ENCODE measurements at places on chromosomes 2 and 18.

- no peak for DNase-seq
Measured at GRCh38 chr2:122055521-122055931, 300.1 kb downstream of the TSN start.

DNA sequence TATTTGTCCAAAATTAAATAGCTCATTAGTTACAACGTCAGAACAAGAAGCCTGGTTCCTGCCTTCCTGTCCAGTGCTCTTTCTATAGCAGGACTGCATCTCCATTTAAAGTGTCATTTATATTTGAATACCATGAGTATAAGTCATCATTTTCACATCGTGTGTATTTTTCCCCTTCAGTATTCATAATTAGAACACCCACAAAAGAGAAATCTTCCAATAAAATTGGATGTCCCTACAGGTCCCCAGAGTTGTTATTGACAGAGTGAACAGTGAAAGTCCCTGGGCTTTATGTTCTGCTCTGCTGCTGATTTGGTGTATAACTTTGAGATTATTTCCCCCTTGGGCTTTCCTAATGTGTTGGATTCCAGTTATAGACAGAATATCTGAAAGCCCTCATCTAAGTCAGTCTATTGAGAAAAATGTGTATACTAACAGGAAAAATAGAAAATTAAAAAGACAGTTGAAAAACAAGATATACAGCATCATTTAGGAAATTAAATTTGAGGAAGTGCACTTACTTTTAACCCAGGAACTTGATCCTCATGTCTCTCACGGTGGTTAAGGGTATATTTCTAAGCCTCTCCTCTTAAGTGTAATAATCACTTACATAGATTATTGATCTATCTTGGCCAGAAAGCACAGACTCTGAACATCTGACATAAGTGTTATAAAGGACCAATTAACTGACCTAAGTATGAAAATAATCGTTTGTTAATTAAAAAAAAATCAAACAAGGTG is 15.2 kb upstream of the REV1 start:
- no peak for DNase-seq

GRCh38 chr2:154433010-154433409 is 265.5 kb upstream of the KCNJ3 start:
- no peak for DNase-seq

- no peak for DNase-seq
Measured at GRCh38 chr2:154814856-154815255, 116.4 kb downstream of the KCNJ3 start.

GRCh38 chr2:95349568-95350322 is 52.6 kb downstream of the KCNIP3 start:
- DNase-seq = no peak

- peak; percentile 45 for DNase-seq
Measured at GRCh38 chr2:27370816-27371620, 602 bp downstream of the SNX17 start.

- no peak for DNase-seq
Measured at GRCh38 chr2:190169221-190170072, 106.9 kb upstream of the MSTN start.

DNA sequence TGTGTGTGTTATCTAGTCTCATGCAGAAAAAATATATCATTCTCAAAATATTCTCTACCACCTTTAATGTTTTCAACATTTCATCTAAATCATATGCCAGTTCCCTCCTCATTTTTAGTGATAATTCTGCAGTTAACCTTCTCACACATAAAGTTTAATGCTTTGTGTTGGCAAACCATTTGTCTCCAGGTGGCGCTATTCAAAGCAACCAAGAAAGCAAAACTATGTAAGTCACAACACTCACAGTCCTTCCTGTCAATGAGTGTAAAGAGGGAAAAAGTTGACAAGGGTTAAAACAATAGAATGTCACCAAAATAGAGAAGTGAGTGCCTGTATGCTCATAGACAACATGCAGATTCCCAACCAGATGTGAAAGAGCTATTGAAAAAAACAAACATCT is 961.6 kb upstream of the LRRTM1 start:
- no peak for DNase-seq

DNA sequence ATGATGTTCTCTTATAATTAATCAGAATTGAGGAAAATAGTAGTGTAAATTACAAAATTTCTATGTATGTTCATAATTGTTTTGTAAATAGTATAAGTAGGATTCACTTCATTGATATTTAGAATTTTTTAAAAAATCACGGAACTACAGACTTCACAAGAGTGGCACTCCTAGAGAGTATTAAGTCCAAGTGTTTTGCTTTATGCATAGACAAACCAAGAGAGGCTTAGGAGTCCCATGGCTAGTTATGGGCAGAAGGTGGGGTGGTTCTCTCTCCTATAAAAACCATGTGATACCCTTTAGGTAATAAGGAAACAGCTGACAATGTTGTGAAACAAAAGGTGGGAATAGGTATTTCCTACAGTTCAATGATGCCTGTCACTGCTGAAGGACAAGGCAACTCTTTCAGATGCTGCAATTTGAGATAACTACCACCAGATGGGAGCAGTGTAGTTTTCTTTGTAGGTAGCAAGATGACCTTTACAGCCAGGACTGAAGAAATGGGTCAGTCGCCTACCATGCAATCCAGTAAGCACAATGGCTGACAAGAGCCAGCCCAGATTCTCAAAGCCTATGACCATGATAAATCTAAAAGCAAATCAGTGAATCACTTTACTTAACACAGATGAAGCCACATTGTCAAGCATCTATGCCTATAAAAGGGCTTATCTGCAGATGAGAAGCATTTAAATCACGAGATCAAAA is 83.9 kb downstream of the AAK1 start:
- no peak for DNase-seq

DNA sequence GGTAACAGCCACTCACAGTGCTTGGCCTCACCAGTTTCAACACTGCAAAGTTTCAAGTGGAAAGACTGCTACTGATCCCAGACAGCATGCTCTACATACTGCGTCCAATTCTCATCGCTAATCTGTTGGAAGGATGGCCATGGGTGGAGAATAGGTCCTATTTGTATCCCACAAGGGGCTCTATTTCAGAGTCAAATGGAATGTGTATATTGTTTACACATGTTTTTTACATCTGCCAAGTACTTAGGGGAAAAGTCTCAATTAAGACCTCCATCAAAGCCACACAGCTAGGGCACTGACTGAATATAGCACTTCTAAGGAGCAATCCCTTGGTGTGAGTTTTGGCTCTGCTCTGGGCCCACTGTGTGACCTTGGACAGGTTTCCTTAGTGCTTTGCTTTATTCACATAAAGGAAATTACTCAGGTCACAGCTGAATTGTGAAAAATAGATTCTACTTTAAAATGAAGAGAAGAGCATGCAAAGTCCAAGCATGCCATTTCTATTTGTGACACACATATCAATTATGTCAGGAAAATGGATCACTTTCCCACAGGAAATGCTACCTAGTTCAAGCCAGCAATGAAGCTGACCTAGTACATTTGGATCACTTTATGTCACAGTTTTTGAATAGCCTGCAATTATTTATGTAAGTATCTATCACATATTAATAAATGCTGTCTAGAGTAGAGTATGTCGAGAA is 112.9 kb upstream of the STK17B start:
- DNase-seq = no peak

DNA sequence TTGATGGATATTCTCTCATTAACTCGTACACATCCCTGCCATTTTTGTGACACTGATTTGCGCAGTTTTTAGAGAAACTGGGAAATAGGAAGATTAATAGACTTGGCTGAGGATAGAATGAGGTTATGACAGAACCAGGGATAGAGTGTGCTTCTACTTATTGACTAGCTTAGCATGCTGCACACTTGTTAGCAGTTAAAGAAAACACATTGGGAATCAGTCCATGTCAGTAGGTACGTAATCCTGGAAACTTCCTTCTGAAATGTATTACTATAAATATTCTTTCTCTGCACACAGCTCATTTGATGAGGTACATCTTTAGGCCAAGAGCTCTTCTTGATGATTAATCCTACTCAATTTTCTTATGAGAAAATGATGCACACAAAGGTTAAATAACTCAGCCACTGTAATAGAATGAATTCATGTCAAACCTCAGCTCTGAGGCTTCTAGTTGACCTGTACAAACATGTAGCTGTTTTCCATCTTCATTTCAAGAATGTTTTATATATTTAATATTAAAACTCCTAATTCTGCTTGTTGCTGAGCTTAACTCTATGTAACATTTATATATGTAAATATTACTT is 12.3 kb upstream of the CPS1 start:
- DNase-seq = no peak

GRCh38 chr18:12862874-12863482 is 21.1 kb downstream of the PTPN2 start:
- no peak for DNase-seq

DNA sequence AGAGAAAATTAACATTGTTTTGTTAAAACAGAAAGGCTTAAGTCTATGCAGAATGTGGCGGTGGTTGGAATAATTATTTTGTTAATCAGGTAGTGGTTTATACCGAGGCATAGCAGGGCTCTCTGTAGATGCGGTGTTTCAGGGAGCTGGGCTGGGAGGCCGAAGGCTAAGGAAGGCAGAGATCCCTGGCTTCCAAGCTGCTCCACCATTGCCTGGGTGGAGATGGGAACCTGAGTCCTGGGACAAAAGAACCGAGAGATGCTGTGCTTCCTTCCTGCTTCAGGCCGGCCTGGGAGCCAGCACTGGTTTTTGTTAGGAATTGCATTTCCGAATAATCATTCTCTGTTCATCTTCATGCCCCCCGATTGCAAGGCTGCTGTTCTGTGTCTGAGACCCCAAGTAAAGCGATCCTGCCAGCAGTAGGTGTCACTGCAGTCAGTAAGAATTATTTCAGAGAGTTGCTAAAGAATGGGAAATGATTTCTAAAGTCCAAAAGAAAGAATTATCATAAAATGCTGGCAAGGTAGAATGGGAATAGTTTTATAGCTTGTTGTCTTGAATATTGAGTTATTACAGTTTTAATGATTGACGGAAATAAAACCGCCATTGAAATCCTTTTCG is 824.9 kb downstream of the GALR1 start:
- no peak for DNase-seq

Data from CD4-positive, alpha-beta T cell treated with Interleukin-4 for 1 hour (primary cell).